Lower leg skin (tissue), 4 donors: ENCODE measurements at places on chromosomes 3 and 15. TPM values are rescaled to one million over a fixed set of nuclear protein-coding genes. Genes with fewer than 3 reads are reported as not detected.

Gene HEXA
- total RNA-seq = 61.2 TPM

Gene CD96
- 2.1 TPM for total RNA-seq

Gene COPG1
- 69.2 TPM for total RNA-seq

Gene SLC6A6
- total RNA-seq = 50.1 TPM

Gene FRMD5
- total RNA-seq = 0.19 TPM

Gene GOLGA8O
- not detected for total RNA-seq

Gene HEG1
- total RNA-seq = 15.4 TPM

Gene SPATA12
- total RNA-seq = not detected

Gene PRR20G
- not detected for total RNA-seq
